NCI-H2171 treated with DMSO at 0.1 percent for 48 hours (cell line): ENCODE measurements at places on chromosomes 11 and 22.
A peak's percentile ranks its signal among the peaks of the same experiment; 100 is the strongest.

- DNase-seq, result no peak
Observed at GRCh38 chr11:1887451-1888346, 4.0 kb downstream of the PRR33 start.

DNA sequence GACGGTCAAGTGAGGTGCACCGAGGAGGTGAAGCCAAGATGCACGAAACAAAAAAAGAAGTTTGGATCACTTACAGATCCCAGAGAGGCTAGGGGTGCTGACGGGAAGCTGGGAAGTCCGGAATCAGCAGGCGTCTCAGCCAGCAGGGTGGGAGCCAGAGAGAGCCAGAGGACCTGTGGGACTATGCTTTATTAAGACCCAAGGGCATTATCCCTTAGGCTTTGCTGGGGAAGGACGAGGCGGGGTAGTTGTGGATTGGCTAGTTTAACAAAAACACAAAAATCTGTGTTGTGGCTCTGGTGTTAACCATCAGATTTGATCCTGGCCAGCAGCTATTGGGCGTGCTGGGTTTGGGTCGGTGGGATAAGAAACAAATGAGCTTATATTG, 427.1 kb downstream of the DYNC2H1 start:
- no peak for DNase-seq

- DNase-seq, result no peak
Observed at GRCh38 chr11:62324731-62325556, 12.3 kb upstream of the ASRGL1 start.

DNA sequence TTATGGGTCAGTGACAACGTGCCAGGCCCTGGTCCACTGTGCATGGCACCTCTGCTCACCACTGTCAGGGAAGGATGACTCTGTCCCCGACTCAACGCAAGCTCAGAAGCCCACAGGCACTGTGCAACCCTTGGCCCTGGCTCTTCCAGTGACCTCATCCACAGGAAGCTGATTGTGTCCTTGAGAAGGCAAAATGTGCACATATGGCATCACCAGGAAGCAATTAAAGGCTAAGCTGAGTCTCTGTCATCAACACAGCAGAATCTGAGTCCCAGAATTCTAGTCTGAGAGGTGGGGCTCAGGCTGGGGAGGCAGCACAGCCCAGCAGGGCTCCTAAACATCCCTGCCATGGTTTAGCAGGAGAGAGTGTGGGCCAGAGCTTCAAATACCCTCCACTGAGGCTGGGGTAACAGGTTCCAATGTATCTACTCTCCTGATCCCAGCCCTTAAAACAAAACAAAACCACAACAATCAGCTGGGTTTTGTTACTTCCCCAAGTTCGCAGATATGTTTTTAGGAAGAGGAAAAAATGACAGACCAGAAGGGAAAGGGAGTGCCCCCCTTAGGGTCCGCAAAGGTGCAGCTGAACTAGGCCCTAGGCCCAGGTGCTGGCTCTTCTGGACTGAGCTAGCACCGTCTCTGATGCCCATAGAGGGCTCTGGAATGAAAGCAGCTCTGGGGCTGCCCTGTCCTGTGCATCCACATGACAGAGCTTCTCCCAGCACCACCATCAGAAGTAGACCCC, 33.5 kb upstream of the GNAZ start:
- peak; percentile 81 for DNase-seq

GRCh38 chr11:102719620-102720277, 5.0 kb downstream of the MMP8 start:
- no peak for DNase-seq

DNA sequence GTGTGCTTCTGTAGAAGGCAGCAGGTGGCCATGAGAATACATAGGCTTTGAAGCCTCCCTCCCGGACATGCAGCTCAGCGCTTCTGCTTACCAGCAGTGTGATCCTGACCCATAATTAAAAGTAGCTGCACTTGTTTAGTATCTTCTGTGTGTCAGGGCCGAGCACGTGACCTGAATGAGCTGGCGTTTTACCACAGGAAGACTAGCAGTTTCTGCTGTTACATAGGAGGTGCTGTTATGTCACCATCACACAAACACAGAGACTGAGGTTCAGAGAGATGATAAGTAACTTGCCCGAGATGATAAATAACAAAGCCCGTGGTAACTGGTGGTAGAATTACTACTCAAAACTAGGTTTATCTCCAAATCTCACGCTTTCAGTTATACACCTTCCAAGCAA, 329.5 kb downstream of the OPCML start:
- no peak for DNase-seq

DNA sequence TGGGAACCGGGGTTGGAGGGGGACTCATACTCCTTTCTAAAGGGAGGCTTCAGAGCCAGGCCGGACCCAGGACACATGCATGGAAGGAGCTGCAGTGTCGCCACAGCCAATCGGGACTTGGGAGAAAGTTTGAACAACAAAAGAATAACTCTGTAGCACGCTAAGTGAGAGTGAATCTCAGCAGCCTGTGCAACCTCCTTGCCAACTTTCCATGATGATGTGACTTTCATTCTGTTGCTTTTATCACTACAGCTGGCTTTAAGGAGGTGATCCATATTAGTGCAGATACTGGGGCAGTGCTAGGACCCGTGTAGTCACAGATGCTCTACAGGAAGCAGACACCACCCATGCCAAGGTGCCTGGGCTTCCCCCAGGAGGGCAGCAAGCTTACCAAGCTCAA, 157.3 kb downstream of the MPPED1 start:
- no peak for DNase-seq

DNA sequence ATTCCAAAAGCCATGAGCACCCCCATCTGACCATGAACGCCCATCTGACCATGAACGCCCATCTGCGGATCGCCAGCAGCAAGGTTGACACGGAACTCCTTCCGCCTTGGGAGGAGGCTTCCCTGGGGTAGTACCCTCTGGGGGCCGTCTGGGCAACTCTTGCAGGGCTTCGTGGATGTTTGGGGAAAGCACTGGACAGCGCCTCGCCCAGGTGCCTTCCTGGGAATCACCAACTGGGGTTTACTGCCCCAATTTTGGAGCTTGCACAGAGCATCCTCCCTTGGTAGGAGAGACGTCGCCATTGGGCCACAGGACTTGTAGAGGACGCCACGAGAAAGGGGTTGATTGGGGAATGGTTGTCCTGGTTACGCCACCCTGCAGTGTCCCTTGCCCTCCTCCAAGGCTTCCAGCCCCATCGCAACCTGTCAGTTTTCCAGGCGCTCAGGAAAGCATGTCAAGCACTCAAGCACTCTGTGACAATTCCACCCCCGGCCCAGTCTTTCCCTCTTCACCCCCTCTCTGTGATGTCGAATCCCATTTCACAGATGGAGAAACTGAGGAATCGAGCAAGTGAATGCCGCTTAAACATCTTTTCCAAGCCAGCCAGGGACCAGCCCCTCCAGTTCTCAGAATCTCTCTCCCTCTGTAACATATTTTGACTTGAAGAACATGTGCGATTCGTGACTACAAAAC, 914 bp upstream of the PRDM11 start:
- no peak for DNase-seq

DNA sequence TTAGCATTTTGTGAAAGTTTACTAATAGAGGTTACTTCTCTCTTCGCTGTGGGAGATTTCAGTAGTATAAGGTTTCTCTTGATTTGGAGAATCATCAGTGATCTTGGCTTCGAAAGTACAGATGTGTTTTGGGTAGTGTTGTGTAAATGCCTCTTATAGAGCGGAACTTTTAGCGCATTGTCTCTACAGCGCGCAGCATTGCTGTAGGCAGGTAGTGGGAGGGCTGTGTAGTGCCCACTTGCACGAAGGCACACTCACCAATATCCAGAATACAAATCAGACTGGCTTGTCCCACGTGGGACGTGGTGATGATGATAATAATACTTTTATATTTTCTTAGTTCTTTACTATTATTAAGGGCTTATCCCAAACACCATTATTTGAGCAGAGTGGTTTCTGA, 51.4 kb downstream of the FAM83F start:
- DNase-seq, result no peak

DNA sequence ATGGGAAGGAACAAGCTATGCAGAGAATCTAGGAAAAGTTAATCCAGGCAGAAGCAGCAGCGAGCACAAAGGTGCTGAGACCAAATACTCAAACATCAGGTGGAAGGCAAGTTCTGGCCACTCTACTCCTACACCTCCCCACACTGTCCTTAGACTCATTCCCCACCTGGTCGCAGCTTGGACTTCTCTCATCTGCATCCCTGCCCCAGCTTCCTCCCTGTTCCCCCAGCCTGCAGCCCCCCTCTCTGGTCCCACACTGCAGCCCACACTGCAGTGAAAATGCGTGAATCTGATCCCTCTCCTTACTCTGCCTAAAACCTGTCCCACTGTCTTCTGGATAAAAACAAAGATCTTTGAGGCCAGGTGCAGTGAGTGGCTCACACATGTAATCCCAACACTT, 9.1 kb downstream of the TPBGL start:
- DNase-seq, result no peak

- no peak for DNase-seq
Observed at GRCh38 chr22:46052331-46052771, 75.4 kb upstream of the WNT7B start.

DNA sequence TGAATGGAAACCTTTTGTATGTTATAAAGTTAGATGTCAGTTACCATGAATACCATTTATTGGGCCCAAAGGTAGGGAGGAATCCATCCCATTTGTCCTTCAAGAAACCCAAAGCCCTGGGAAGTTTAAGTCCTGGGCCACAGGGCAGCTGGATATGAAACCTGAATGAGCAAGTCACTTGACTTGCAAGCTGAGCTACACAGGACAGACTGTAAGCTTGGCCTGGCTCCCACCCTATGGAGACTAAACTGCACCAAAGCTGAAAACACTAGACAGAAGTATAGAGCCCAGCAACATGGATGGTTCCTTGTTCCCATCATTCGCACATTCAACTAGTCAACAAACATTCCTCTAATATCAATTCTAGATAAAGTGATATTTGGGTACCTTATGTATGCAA, 71.3 kb downstream of the KCNC1 start:
- no peak for DNase-seq

- DNase-seq, result no peak
Observed at GRCh38 chr11:104870910-104871309, 27.4 kb downstream of the CASP12 start.

DNA sequence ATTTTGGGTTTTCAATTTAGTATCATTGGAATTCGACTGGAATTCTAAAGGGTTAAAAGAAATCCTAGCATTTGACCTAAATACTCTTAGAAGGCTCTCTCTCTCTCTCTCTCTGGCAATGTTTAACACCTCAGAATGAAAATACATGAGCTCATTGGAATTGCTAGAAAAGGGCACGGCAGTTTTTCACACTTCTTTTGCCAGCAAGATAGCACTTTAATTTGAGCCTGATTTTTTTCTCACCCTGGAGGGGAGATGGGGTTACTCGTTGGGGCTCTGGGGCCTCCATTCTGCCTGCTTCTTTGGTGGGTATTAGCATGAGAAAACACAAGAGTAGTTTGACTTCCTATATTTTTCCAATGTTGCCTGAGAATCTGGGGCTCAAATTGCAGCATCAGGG, 22.8 kb upstream of the CLMP start:
- DNase-seq, result no peak
